ENCODE measurements at places on chromosomes 7 and 10.
A peak's percentile ranks its signal among the peaks of the same experiment; 100 is the strongest.

GRCh38 chr7:23226844-23227450 is 19.6 kb upstream of the GPNMB start:
- no peak for DNase-seq
- H3K27ac ChIP-seq, result no peak overlapping the region
- no peaks in the 10 kb centered on the region for H3K27me3 ChIP-seq
- no peak overlapping the region for H3K4me3 ChIP-seq
- H3K36me3 ChIP-seq, result no peaks in the 10 kb centered on the region

DNA sequence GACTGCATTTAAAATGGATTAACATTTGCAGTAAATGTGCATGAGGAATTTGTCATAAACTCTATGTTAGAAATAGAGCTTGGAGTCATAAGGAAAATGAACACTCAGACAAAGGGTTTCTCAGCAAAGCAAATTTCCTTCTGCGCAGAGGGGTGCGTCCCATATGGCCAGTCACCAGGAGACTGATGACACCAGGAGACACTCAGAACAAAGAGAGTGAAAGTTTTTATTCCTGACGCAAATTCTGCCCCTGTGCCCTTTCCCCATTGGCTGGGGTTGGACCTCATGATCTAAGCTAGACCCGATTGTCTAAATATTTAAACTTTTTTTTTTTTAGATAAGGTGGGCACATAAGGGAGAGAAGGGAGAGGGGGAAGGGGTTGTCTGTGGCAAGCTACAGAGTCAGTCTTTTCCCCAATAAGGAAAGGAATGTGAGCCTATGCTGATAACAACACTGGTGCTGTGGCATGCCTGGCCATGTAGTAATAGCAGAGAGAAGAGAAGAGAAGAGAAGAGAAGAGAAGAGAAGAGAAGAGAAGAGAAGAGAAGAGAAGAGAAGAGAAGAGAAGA is 202.0 kb downstream of the POM121L12 start:
- no peaks in the 10 kb centered on the region for H3K36me3 ChIP-seq
- no peak overlapping the region for H3K4me3 ChIP-seq
- no peaks in the 10 kb centered on the region for H3K4me1 ChIP-seq
- DNase-seq, result no peak
- no peaks in the 10 kb centered on the region for H3K27me3 ChIP-seq

DNA sequence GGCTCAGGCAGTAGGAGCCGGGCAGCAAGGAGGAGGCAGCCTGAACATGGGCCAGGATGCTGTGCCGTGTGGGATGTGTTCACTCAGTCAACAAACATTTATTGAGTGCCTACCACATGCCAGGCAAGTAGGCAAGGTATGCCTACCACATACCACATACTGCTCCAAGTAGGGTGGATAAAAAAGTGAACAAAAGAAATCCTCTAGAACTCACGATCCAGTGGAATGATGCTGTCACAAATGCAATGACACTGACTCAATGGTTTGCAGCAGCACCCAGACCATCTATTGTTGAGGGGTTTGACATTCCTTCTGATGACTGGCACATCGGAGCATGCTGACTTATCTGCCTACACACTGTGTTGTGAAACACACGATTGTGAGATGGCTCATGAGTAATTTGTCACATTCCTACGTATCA is 413.5 kb downstream of the NRG3 start:
- H3K27me3 ChIP-seq, result no peaks in the 10 kb centered on the region
- H3K4me3 ChIP-seq, result no peak overlapping the region
- DNase-seq, result no peak

DNA sequence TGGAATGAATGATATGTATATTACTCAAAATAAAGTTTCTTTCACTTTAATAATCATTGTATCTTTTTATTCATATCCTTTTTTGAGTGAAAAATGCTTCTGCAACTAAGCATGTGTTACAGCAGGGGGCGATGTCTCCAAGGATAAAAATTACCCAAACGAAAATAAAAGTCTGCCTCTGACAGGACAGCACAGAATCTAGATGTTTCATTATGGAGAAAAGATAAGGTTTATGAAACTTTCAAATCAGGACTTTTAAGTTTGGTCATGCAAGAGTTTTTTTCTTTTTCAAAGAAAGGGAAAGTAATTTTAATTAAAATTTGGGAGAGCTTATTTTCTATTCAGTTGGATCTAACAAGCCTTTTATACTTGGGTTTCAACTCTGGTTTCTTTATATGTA is 48.4 kb downstream of the TES start:
- no peak overlapping the region for H3K27ac ChIP-seq
- no peaks in the 10 kb centered on the region for H3K27me3 ChIP-seq
- peak; percentile 30 for DNase-seq
- peaks cover 11% of the 10 kb centered on the region for H3K36me3 ChIP-seq

GRCh38 chr10:3067118-3067858 is at the start of gene PFKP:
TSS of gene PFKP (plus strand) at chr10:3067548. CDS start at chr10:3067596, 48 bp downstream.
- peaks cover 4% of the 10 kb centered on the region for H3K27me3 ChIP-seq
- peak within 1 kb of the TSS; percentile 53 for H3K4me3 ChIP-seq
- H3K27ac ChIP-seq, result no peak within 1 kb of the TSS
- no peak for DNase-seq
- H3K4me1 ChIP-seq, result peaks cover 3% of the 10 kb centered on the region

GRCh38 chr10:60537697-60538096 is 148.0 kb upstream of the ANK3 start:
- no peak for DNase-seq
- H3K27ac ChIP-seq, result no peak overlapping the region
- H3K36me3 ChIP-seq, result no peaks in the 10 kb centered on the region
- no peaks in the 10 kb centered on the region for H3K27me3 ChIP-seq
- H3K4me3 ChIP-seq, result no peak overlapping the region
- H3K4me1 ChIP-seq, result peaks cover 4% of the 10 kb centered on the region

- no peaks in the 10 kb centered on the region for H3K27me3 ChIP-seq
- no peak for DNase-seq
- no peaks in the 10 kb centered on the region for H3K36me3 ChIP-seq
- H3K4me3 ChIP-seq, result no peak overlapping the region
- H3K27ac ChIP-seq, result no peak overlapping the region
These were observed 590.9 kb upstream of the MGMT start for GRCh38 chr10:128875956-128876736.

GRCh38 chr10:50231515-50232260 is 19.6 kb downstream of the ASAH2 start:
- H3K4me3 ChIP-seq, result no peak overlapping the region
- H3K4me1 ChIP-seq, result no peaks in the 10 kb centered on the region
- no peak for DNase-seq
- H3K36me3 ChIP-seq, result no peaks in the 10 kb centered on the region
- H3K27me3 ChIP-seq, result no peaks in the 10 kb centered on the region

- no peak overlapping the region for H3K4me3 ChIP-seq
- no peaks in the 10 kb centered on the region for H3K27me3 ChIP-seq
- DNase-seq, result no peak
- no peaks in the 10 kb centered on the region for H3K4me1 ChIP-seq
- no peaks in the 10 kb centered on the region for H3K36me3 ChIP-seq
These were observed 16.0 kb downstream of the CCDC71L start for GRCh38 chr7:106644999-106645398.

DNA sequence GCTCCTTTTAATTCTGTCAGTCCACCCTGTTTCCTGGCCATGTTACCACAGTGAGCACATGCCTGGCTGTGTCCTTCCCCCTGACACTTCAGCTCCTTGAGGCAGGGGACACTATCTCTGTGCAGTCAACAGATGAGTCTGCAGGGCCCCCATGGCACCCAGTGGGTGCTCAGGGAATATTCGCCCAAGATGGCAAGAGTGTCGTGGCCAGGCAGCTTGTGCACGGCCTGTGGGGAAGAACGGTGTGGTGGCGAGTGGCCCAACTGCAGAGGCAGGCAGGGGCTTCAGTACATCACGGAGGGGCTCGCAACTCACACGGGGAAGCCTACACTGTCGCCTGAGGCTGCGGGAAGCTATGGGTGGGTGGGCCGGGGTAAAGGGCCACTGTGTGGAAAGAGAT is 91.1 kb downstream of the TRRAP start:
- DNase-seq, result no peak
- no peaks in the 10 kb centered on the region for H3K4me1 ChIP-seq
- H3K27me3 ChIP-seq, result no peaks in the 10 kb centered on the region
- no peak overlapping the region for H3K27ac ChIP-seq
- H3K36me3 ChIP-seq, result peaks cover 68% of the 10 kb centered on the region
- H3K4me3 ChIP-seq, result no peak overlapping the region

DNA sequence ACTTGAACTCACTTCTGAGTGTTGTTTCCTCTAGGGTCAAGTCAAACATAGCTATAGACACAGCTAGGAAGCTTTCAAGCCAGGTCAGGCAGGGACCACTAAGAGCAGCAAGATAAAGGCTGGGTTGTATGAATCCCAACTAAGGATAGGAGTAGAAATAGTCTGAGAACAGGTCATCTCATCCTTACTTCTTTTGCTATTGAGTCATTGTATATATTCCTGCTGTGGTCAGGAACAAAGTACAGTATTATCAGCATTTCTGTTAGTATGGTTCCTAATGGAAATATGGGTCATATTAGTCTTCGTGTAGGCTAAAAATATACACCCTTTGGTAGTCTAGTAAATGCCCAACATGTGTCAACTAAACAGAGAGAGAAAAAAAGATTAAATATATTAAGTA is 145.3 kb downstream of the BTAF1 start:
- no peak for DNase-seq
- H3K36me3 ChIP-seq, result no peaks in the 10 kb centered on the region
- H3K27ac ChIP-seq, result no peak overlapping the region

GRCh38 chr7:108202743-108203142 is 72.6 kb upstream of the LAMB4 start:
- H3K36me3 ChIP-seq, result peaks cover 15% of the 10 kb centered on the region
- DNase-seq, result no peak
- no peak overlapping the region for H3K4me3 ChIP-seq

- no peak overlapping the region for H3K4me3 ChIP-seq
- peaks cover 14% of the 10 kb centered on the region for H3K27me3 ChIP-seq
- no peaks in the 10 kb centered on the region for H3K4me1 ChIP-seq
- H3K27ac ChIP-seq, result no peak overlapping the region
- DNase-seq, result peak; percentile 44
These were observed 24.7 kb upstream of the ADCYAP1R1 start for GRCh38 chr7:31027161-31027965.

DNA sequence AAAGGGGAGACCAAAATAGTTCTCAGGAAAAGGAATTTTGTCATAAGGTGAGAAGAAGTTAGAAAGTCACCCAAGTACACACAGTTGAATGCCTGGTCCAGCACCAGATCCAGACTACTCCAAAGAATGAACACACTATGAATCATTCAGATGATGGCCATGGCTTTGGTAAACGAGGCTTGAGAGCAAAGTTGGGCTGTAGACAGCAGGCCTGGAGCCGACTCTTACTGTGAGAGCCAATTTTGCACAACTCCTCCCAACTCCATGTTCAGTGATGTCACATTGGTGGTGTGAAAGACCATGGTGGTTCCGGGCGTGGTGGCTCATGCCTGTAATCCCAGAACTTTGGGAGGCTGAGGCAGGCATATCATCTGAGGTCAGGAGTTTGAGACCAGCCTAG is 131.6 kb downstream of the PKD1L1 start:
- DNase-seq, result no peak
- H3K27ac ChIP-seq, result no peak overlapping the region
- H3K27me3 ChIP-seq, result no peaks in the 10 kb centered on the region
- H3K36me3 ChIP-seq, result no peaks in the 10 kb centered on the region
- H3K4me1 ChIP-seq, result peaks cover 3% of the 10 kb centered on the region

DNA sequence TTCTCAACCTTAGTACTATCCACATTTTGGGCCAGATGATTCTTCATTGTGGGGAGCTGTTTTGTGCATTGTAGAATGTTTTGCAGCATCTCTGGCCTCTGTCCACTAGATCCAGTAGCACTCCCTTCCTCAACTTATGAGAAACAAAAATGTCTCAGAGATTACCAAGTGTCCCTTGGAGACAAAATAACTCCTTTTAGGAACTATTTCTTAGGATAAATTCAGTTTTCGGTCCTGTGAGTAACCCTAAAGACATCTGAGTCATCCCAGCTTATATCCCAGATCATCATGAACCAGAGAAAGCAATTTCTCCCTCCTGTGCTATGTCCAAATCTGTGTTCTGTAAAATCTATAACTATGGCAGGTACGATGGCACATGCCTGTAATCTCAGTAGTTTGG is 266.6 kb upstream of the PHYHIPL start:
- no peaks in the 10 kb centered on the region for H3K36me3 ChIP-seq
- no peak overlapping the region for H3K27ac ChIP-seq
- no peak for DNase-seq
- H3K4me1 ChIP-seq, result no peaks in the 10 kb centered on the region
- H3K4me3 ChIP-seq, result no peak overlapping the region

DNA sequence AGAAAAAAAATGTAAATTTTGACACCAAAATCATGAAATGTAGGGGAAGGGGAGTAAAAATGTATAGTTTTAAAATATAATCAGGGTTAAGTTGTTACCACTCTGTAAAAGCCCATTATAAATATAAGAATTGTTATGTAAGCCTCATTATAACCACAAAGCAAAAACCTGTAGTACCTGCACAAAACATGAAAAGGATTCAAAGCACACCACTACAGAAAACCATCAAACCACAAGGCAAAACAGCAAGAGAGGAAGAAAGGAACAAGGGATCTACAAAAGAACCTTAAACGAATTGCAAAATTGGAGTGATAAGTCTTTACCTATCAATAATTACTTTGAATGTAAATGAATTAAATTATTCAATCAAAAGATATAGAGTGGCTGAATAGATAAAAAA is 41.0 kb upstream of the CDK6 start:
- no peak overlapping the region for H3K27ac ChIP-seq
- H3K4me1 ChIP-seq, result no peaks in the 10 kb centered on the region
- H3K27me3 ChIP-seq, result no peaks in the 10 kb centered on the region
- no peak for DNase-seq
- H3K4me3 ChIP-seq, result no peak overlapping the region

DNA sequence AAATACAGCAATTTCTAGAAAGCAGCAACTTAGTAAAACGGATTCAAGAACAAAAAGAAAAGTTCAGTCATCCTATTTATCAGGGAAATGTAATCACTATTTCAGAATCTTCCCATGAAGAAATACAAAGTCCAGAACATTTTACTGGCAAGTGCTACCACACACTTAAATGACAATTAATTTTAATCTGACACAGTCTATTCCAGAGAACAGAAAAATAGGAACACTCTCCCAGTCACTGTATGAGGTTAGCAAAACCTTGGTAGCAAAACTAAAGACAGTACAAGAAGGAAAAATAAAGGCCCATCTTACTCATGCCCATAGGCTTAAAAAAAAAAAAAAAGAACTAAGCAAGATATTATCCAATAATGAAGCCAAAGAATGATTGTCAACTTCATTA is 295.8 kb downstream of the CELF2 start:
- DNase-seq, result no peak
- H3K36me3 ChIP-seq, result peaks cover 17% of the 10 kb centered on the region
- H3K27me3 ChIP-seq, result no peaks in the 10 kb centered on the region
- no peak overlapping the region for H3K4me3 ChIP-seq
- no peaks in the 10 kb centered on the region for H3K4me1 ChIP-seq

GRCh38 chr10:74521526-74521925 is 304.9 kb upstream of the KAT6B start:
- H3K27ac ChIP-seq, result no peak overlapping the region
- no peaks in the 10 kb centered on the region for H3K36me3 ChIP-seq
- no peak overlapping the region for H3K4me3 ChIP-seq
- no peaks in the 10 kb centered on the region for H3K4me1 ChIP-seq
- no peak for DNase-seq

GRCh38 chr7:32266932-32267475 is 196.8 kb upstream of the PDE1C start:
- no peaks in the 10 kb centered on the region for H3K36me3 ChIP-seq
- no peak overlapping the region for H3K4me3 ChIP-seq
- no peaks in the 10 kb centered on the region for H3K4me1 ChIP-seq
- H3K27ac ChIP-seq, result no peak overlapping the region

- H3K27ac ChIP-seq, result no peak overlapping the region
- no peaks in the 10 kb centered on the region for H3K27me3 ChIP-seq
- no peak for DNase-seq
- H3K4me3 ChIP-seq, result no peak overlapping the region
- H3K36me3 ChIP-seq, result peaks cover 83% of the 10 kb centered on the region
These were observed 33.7 kb upstream of the DGKI start for GRCh38 chr7:137880432-137880831.

- no peak for DNase-seq
- no peaks in the 10 kb centered on the region for H3K27me3 ChIP-seq
- peaks cover 14% of the 10 kb centered on the region for H3K4me1 ChIP-seq
These were observed 162.1 kb downstream of the ADAM12 start for GRCh38 chr10:126226205-126226604.
